ENCODE measurements at places on chromosomes 6 and 20. TPM values are rescaled to one million over a fixed set of nuclear protein-coding genes. Genes with fewer than 3 reads are reported as not detected.

Gene DEFB118
- polyA plus RNA-seq = not detected

DNA sequence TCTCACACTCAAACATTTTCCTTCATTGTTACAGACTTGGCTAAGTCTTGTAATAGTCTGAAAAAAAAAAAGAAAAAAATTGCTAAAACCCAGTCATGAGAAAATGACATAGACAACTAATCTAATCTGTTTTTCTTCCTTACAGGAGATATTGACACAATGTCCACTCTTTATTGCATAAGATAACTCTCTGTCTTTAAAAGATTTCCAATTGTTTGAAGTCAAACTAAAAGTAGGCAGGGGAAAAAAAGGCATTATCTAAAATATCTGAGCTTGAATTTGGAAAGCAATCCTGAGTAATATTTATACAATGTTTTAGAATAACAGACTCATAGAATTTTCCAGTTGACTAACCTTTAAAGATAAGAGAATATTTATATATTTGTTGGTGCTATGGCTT is 233.0 kb upstream of the CEP162 start:
- no peak overlapping the region for H3K4me3 ChIP-seq
- no peak overlapping the region for H3K27ac ChIP-seq
- no peaks in the 10 kb centered on the region for H3K4me1 ChIP-seq
- no peaks in the 10 kb centered on the region for H3K36me3 ChIP-seq

Gene OPN5
- polyA plus RNA-seq = not detected

Gene MAP3K4
- 12.7 TPM for polyA plus RNA-seq

- no peak for DNase-seq
- no peak overlapping the region for H3K27ac ChIP-seq
- H3K4me1 ChIP-seq = no peaks in the 10 kb centered on the region
- no peaks in the 10 kb centered on the region for H3K27me3 ChIP-seq
- H3K36me3 ChIP-seq = no peaks in the 10 kb centered on the region
Observed at GRCh38 chr6:148343047-148343782, 577 bp downstream of the SASH1 start.

Gene TGM3
- polyA plus RNA-seq = not detected

- H3K27ac ChIP-seq = no peak overlapping the region
- H3K4me1 ChIP-seq = no peaks in the 10 kb centered on the region
- H3K36me3 ChIP-seq = no peaks in the 10 kb centered on the region
- no peaks in the 10 kb centered on the region for H3K27me3 ChIP-seq
- no peak overlapping the region for H3K4me3 ChIP-seq
Observed at GRCh38 chr20:13037727-13038126, 29.0 kb downstream of the SPTLC3 start.

Gene FAM209B
- polyA plus RNA-seq = not detected

Gene SEL1L2
- not detected for polyA plus RNA-seq

Gene MUCL3
- polyA plus RNA-seq = not detected

GRCh38 chr20:62953839-62954703 is 1.6 kb downstream of the SLC17A9 start:
- peak; percentile 77 for DNase-seq
- H3K4me1 ChIP-seq = peaks cover 32% of the 10 kb centered on the region
- H3K4me3 ChIP-seq = peak overlapping the region; percentile 65
- no peaks in the 10 kb centered on the region for H3K36me3 ChIP-seq

- no peaks in the 10 kb centered on the region for H3K4me1 ChIP-seq
- H3K27ac ChIP-seq = no peak overlapping the region
- no peaks in the 10 kb centered on the region for H3K27me3 ChIP-seq
- H3K4me3 ChIP-seq = no peak overlapping the region
Observed at GRCh38 chr6:106794129-106794528, 164.8 kb downstream of the QRSL1 start.

Gene NRSN2
- polyA plus RNA-seq = 1.8 TPM
